SK-N-DZ (cell line): ENCODE measurements at places on chromosomes 5 and 9.

DNA sequence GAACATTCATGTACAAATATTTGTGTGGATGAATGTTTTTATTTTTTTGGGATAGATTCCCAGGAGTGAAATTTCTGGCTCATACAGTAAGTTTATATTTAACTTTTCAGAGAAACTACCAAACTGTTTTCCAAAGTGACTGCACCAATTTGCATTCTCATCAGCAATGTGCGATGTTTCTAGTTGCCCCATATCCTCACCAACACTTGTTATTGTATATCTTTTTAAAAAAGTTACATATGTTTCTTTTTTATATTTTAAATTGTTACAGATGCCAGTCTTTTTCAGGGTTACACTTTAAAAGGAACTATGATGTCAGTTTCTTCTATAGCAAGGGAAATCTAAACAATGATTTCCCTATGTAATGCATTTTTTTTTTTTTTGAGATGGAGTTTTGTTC is 49.1 kb upstream of the SEMA4D start:
- no peak for DNase-seq

- DNase-seq = no peak
Observed at GRCh38 chr9:78905387-78905786, 608.5 kb downstream of the PSAT1 start.

- DNase-seq = no peak
Observed at GRCh38 chr9:138073408-138073807, 195.8 kb downstream of the CACNA1B start.

DNA sequence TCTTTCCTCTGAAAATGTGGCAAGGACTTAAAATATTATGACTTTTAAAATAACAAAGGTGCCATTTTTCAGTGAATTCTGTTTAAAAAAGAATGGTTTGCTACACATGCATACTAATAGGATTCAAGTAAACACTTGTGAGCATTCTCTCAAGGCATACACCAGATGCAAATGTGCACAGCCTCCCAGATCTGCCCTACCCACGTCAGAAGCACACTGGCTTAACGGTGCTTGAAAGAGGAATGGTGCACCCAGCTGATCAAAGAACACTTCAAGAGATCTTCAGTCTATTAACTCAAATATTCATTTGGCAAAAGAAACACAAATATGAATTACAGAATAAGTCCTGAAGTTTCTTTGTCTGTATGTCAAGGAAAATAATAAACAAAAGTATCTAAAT is 15.8 kb downstream of the GABRB2 start:
- DNase-seq = no peak

GRCh38 chr5:130102960-130103359 is 198.7 kb downstream of the CHSY3 start:
- DNase-seq = no peak

DNA sequence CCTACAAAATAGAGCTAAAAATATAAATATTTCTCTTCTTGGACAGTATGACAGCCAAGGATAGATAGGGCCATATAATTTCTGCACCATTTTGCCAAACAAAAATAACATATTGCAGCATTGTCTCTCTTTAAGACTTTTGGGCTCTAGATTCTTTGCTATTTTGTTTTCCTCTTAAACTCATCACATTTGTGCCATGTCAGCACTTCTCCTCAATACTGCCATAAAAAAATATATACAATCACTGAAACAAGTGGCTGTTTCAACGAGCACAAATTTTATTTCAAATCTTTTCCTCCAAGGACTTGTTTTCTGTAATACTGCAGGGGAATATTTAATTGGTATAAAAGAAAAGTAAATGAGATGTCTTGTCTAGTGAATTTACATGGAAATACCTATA is 1570.0 kb upstream of the NUDT12 start:
- no peak for DNase-seq

DNA sequence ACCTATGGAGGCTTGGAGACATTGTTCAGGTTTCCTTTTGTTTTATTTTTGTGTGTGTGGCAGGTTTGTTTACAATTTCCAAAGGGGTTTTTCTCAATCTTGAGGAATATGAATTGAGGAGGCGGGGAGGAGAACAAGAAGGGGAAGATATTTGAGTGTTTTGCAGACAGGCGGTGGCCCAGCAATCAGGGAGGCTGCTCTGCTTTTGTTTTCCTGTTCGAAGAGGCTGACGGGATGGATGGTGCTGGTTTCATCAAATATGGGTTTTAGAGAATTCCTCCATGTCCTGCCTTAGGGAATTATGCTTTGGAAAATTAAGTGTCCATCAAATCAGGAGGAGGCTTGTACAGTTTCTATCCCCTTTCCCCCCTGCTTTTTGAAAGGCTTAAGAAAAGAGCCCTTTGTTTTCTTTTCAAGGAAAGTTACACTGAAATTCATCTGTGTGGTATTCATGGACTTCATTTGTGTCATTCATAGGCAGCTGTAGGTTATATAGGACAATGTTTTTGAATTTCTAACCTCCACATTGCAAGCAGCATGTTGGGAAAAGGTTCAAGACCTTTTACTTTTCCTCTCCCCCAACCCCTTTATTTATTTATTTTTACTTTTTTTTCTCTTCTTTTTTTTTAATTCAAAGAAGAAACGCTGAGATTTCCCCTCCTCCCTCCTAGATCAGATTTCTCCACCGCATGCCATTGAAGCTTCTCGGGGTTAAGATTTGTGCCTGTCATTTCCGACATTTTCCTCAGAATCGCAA is 107.4 kb downstream of the ZNF462 start:
- DNase-seq = no peak

GRCh38 chr9:35813434-35814105 is 1.3 kb downstream of the HINT2 start:
- DNase-seq = peak; percentile 39

DNA sequence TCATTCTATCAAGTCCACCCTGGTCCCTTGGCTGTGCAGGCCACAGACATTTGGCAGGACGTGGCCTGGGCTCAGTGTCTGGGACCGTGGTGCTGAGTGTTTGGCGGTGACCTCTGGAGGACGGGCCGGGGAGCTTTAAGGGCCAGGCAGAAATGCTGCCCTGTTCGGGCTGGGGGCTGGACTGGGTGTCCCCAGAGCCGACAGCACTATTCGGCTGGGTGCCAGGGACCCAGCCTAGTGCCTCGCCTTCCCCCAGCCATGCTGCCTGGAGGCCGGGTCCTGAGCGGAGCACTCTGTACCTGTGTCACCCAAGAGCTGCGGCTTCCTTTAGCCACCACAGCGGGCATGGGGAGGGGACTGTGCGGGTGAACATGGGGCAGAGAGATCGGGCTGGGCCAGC is 40.4 kb downstream of the COL5A1 start:
- DNase-seq = no peak

GRCh38 chr5:133967698-133968203 is 674 bp downstream of the C5orf15 start:
- DNase-seq = no peak

DNA sequence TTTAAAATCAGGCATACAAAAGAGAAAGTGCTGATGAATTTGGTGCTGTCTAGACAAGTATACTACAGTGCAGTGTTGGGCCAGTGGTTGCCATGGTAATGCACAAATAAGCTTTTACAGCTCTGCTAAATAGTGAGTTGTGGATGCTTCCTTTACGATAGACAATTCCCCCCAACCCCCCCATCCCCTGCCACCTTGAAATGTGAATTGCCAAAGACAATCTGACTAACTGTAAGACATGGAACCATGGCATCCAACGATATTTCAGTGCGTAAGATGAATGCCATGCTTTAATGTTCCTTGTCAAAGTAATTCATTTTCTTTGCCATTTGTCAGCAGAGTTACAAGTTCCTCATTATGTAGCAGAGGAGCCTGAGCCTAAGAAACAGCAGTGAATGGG is 91.5 kb upstream of the NREP start:
- DNase-seq = no peak

GRCh38 chr5:56566374-56567249 is 248.7 kb upstream of the MAP3K1 start:
- no peak for DNase-seq

DNA sequence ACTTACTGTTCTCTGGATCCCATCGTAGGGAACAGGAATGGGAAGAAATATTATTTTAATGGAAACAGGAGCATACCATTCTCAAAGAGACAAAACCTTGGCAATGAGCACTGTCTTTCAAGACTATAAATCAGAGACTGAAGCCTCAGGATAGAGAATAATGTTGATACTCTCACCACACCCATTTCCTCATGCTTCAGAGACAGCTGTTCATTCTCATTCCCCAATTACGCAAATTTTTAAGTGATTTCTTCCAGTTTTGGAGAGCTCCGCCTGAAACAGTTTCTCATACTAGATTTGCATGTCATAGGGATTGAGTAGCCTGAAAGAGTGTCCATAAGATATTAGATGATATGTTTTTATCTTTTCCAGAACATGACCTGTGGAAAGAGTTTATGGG is 290.5 kb upstream of the RASA1 start:
- DNase-seq = no peak

- DNase-seq = no peak
Observed at GRCh38 chr9:27379311-27380251, 82.6 kb upstream of the EQTN start.

DNA sequence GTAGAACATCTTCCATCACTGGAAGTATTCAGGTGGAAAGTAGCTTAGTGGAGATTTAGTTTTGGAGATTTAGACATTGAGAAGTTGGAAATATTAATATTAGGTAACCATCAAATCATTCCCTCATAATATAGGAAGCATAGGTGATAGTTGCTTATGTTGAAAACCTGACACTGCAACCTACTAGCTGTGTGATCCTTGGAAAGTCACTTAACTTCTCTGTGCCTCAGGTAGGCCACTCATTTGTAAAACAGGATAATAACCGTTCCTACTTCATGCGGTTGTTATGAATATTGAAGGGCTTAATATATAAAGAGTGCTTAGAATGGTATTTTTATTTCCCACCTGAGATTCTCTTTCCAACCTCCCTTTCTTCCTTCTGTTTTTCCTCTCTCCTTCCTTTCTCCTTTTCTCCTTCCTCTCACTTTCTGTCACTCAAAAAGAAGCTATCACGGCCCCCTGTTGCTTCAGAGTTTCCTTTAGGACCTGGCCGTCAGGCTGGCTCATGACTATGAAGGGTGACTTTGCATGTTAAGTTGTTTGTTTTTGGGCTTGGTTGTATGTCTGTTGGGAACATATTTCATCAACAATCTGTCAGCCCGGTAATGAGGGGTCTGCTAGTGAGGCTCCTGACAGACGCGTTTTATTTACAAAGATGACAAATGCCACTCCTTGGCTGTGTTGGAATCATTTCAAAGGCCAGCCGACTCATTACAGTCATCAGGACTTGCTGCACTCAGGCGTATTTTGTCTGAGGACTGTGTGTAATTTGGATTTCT is 31.0 kb downstream of the DOCK2 start:
- no peak for DNase-seq

DNA sequence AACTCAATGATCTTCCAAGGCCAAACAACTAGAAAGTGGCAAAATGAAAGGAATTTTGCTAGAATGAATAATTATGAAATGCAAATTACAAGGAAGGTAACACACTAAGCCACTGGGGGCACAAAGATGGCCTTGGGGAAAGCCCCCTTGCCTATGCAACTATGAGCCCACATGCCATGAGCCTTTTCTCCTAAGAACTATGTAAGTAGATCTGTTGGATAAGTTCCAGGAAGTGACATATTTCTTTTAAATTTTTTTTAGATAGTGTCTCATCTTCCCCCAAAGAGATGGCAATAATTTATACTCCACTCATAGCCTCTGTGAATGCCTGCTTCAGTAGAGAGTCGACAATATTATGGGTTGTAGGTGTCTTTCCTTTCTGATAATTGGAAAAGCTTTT is 257.8 kb downstream of the AUH start:
- no peak for DNase-seq

DNA sequence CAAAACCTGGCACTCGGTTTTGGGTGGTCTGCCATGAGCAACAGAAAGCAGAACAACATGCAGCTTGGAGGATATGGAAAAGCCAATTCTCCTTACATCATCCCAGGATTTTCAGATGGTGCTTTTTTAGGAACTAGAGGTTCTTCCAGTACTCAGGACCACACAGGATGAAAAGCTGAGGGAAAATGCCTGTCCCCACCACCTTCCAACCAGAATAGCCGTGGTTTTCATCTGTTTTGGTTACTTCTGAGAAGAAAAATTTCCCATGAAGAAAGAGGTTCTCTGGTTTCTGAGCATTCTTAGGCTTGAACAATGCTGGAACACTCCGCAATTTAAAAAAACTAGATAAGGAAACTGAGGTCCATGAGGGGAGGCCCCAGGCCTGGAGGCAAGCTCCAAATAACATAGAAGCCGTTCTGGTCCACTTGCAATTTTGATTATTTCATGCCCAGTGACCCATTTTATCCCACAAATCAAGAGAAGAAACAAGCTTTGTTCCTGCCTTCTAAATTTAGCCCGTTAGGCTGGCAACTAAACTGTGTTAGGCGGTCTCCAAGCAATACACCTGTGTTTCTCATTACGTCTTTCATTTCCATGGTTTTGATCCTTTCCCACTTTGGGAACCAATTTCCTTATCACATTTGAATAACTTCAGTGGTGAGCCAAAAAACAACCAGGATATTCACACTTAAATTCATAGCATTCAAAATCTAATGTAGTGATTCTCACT is 79.2 kb upstream of the SPIN1 start:
- DNase-seq = no peak

DNA sequence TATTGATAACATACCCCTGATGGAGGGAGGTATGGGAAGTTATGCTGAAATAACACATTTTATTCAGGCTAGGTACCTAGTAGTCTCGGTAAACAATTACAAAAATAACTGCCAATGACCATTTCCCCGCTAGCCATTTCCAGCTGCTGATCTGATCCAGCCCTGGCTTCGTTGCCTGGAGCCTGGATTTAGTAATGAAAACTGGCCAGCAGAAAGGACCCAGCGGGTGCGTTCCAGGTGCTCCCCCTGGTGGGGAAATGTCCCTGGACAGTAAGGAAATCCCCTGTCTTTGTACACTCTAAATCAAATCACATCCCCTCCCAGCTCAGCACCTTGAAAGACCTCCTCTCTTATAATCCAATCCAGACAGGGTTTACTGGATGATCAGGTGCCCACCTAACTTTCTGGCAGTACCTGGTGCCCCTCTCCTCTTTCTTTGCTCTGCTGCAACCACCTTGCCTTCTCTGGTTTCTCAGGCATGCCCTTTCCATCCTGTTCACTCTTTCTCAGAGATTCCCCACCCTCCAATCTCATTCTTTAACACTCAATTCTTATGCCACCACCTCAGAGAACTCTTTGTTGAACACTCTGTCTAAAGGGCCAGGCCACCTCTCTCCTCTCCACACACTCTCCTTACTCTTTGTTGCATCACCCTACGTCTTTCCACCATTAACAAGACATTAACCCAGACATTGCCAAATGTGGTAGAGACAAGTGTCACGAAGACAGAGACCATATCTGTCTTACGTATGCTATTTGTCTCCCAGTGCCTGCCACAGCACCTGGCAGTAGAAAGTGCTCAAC is 50.1 kb upstream of the SMAD5 start:
- DNase-seq = peak; percentile 53
